T-cell (primary cell): ENCODE measurements at places on chromosomes 5 and 9.

- DNase-seq: no peak
These were observed 9.9 kb downstream of the SLC25A25 start for GRCh38 chr9:128077847-128078503.

DNA sequence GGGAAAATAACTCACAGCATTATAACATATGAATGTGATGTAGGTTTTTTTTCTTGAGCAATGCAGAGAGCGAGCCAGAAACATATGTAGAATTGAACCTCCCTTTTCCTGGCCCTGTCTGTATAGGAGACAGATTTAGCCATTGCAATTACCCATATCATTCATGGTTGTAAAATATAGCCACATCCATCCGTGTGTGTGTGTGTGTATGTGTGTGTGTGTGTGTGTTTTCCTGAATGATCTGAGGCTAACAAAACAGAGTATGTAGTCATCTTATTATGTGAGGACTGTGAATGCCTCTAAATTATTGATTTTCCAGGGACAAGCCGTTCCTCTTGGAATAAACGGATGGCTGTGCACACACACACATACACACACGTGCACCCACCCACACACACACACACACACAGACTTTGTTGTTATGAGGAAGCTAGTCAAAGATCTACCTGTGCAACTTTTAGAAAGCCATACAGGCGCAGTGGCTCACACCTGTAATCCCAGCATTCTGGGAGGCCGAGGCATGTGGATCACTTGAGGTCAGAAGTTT lies 11.7 kb upstream of the DENND1A start:
- DNase-seq: no peak

GRCh38 chr9:115035841-115036612 lies 81.9 kb downstream of the TNC start:
- no peak for DNase-seq

DNA sequence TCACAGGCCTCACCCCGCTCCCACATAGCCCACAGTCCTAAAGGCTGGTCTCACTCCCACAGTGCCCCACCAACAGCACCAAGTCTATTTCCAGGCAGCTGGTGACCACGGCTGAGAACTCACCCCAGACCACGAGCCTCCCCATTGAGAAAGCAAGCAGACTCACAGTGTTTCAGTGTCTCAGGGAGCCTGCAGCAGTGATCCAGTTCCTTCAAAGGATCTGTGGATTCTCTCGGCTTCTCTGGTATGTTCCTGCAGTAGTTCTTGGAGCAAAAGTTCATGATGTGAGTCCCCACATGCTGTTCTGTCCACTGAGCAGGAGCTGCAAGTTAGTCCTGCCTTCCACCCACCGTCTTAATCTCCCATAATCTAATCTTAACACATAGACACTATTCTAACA lies 185.3 kb upstream of the CDH6 start:
- DNase-seq: no peak

- DNase-seq: no peak
These were observed 33.2 kb downstream of the KDM3B start for GRCh38 chr5:138385660-138386059.
